Left renal cortex interstitium (tissue), 4 donors: ENCODE measurements at places on chromosomes 1 and 21. TPM values are rescaled to one million over a fixed set of nuclear protein-coding genes. Genes with fewer than 3 reads are reported as not detected.

- no peak for DNase-seq
These were observed 46.4 kb upstream of the PM20D1 start for GRCh38 chr1:205896351-205896750.

GRCh38 chr1:76595024-76595423 is 272.3 kb upstream of the ST6GALNAC5 start:
- DNase-seq = no peak

DNA sequence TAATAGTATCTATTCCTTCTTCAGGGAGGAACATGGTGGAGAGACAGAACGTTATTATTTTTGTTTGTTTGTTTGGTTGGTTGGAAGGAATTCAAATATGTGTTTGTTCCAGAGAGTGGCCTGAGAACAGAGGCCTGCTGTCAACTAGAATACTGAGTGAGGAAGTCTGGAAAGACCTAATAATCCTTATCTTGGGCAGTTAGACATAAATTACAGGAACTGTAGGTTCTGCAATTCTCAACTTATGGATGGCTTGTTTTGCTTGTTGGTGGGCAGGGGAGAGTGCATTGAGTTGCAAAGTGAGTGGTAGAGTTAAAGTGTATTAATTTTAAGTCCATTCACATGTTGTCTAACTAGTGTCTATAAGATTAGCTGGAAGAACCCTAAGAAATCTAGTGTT is 197.6 kb downstream of the BACH1 start:
- no peak for DNase-seq

- no peak for DNase-seq
These were observed 16.7 kb upstream of the DDAH1 start for GRCh38 chr1:85481688-85482087.

DNA sequence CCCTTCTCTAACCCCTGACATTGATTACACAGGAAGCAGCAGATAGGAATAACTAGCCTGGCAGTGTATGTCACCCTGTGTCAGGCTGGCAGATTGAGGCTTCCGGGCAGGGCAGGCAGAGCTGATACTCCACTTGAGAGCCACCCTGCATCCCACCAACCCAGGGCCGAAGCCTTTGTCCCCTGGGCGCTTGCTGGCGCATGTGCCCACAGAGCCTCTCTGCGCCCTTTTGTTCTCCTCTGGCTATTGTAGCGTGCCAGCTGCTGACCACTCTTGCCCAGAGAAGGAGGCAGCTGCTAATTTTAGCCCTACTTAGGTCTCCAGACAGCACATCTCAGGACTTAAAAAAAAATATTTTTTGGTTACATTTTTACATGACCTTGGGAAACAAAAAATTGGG is 304.9 kb downstream of the HHAT start:
- no peak for DNase-seq

DNA sequence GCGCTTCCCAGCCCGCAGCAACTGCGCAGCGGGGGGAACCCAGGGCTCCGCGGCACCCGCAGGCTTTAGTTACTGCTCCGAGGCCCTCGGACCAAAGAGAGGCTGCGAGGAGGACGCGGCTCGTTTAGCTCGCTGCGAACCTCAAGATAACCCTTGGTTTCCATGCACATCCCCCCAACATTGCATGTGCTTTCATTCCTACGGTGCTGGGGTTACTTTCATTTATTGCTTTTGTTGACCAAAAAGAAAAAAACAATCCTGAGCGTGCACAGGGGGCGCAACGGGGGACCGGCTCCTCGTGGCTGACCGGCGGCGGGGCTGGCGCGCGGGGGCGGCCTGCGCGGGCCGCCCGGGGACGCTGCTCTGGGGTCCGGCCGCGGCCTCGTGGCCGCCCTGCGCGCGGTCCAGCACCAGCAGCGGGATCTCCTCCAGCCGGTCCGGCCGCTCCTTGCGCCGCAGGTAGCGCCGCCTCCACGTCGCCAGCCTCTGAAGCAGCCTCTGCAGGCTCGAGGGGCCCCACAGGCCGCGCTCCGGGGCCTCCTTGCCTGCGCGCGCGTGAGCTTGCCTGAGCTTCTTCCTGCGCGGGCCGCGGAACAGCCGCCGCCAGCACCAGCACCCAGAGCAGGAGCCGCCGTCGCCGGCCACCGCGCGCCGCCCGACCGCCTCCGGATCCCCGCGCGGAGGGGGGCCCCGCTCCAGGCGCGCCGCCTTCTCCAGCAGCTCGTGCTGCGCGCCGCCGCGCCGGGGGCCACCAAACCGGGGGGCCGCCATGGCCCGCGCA is 77.4 kb downstream of the DESI2 start:
- no peak for DNase-seq

- DNase-seq = no peak
These were observed 21.7 kb downstream of the KCNK2 start for GRCh38 chr1:215104283-215104682.

- no peak for DNase-seq
These were observed 56.8 kb upstream of the CSF3R start for GRCh38 chr1:36539526-36539925.

DNA sequence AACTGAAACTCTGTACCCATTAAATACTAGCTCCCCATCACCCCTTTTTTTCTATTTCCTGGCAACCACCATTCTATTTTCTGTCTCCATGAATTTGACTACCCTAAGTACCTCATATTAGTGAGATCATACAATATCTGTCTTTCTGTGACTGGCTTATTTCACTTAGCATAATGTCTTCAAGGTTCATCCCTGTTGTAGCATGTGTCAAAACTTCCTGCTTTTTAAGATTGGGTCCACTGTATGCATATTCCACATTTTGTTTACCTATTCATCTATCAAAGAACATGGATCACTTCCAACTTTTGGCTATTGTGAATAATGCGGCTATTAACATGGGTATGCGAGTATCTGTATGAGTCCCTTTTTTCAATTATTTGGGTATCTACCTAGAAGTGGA is 181.6 kb upstream of the ZNHIT6 start:
- DNase-seq = no peak

GRCh38 chr1:34529935-34530859 is 224.7 kb upstream of the GJB5 start:
- peak; percentile 74 for DNase-seq

The COL24A1 gene
- 2.0 TPM for polyA plus RNA-seq

The RAD54L gene
- 16.3 TPM for polyA plus RNA-seq

The ANKRD65 gene
- polyA plus RNA-seq = 10.2 TPM

The ORC1 gene
- polyA plus RNA-seq = 5.9 TPM
